ENCODE measurements at places on chromosomes 11 and 22.

- no peak for DNase-seq
Measured at GRCh38 chr11:790721-791564, 1.1 kb upstream of the CEND1 start.

DNA sequence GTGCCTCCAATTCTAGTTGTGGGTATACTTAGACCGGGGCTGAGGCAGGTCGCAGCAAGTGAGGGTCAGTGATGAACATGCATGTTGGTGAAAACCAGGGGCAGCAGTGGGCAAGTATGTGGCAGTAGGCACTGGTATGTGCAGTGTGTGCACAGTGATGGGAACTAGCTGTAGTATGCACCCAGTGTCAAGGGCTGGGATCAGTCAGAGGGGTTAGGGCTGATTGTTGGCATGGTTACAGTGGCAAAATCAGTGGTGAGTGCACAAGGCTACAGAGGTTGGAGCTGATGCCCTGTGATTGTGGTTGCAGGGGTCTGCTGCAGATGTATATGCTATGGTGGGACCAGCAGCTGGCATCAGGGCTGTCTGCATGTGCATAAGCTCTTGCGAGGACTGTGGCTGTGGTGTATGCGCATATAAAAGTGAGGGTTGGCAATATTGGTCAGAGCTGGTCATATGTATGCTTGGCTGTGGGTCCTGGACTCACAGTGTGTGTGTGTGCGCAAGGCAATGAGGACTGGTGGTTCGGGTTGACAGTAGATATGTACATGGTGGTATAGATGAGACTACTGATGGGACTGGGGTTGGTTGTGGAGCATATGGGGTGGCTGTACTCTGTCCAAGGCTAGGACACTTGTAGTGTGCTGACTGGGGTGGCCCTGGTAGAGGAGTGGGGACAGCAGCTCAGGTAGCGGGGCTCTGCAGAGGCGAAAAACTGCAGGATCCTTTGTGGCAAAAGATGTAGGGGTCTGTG lies 33.7 kb upstream of the CHORDC1 start:
- DNase-seq: no peak

DNA sequence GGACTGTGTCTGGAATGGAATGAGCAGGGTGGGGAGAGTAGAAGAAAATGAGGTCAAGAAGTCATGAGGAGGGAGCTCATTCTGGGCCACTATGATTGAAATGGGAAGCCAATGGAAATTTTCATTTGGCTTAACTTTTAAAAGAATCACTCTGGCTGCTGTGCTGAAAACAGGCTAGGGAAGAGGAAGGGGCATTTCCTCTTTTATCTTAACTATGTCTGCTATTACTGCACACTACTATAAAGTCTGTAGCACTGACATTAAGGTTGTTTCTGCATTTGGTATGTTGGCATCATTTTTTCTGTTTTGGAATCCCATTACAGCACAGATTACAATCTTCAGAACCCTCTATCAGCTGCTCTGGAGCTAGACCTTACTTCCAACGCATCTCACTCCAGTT lies 8.2 kb downstream of the PATL1 start:
- DNase-seq: no peak

GRCh38 chr11:110317516-110317932 lies 21.1 kb upstream of the RDX start:
- DNase-seq: peak; percentile 79

GRCh38 chr22:44603767-44604166 lies 98.2 kb upstream of the PRR5 start:
- peak; percentile 25 for DNase-seq

- no peak for DNase-seq
Measured at GRCh38 chr11:2248242-2248641, 22.1 kb downstream of the ASCL2 start.

DNA sequence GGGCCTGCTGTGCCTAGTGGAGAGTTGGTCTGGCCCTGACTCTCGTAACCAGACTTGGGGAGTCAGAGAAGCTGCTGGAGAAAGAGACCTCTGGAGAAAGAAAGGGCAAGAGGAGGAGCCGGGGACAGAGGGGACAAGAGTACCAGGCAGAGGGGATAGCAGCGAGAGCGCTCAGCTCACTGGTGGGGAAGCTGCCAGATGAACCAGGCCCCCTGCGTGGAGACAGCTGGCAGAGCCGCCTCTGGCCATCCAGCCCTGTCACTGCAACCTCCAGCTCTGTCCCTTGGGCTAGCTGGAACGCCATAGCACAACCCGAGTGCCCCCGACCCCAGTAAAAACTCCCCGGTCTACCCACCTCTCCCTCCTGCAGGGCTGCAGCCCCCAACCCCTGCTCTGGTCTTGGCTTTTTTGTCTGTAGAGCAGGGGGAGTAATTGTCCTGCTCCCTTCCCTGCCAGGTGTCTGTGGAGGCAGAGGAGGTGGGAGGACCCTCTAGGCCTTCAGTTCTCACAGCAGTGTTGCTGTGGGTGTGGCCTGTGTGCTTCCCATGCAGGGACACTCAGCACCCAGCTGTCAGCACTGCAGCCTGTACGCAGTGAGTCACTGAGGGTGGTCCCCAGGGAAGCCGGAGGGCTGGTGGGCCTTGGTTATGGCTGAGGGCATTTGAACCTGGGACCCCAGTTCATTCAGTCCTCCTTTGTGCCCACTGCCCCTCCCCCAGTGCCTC lies 4.8 kb upstream of the SUN2 start:
- no peak for DNase-seq

DNA sequence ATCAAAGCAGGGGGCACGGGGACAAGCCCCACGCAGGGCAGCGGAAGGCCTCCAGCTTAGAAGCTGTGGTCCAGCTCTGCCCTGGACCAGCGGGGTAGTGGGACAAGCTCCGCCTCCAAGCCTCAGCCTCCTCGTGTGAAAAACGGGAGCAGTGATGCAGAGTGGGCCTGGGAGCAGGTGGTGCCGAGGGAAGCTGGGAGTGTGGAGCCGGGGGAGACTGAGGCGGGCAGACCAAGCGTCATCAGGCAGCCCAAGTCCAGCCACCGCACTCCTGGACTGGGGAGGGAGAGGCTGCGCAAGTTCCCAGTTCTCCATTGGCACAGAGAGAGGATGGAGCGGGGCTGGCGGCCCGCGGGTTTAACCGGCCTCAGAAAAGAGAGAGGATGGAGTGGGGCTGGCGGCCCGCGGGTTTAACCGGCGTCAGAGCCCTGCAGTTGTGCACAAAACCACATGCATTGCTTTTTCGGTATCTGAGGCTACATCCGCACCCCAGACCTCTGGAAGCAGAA lies 68.1 kb upstream of the PHF21B start:
- DNase-seq: no peak

DNA sequence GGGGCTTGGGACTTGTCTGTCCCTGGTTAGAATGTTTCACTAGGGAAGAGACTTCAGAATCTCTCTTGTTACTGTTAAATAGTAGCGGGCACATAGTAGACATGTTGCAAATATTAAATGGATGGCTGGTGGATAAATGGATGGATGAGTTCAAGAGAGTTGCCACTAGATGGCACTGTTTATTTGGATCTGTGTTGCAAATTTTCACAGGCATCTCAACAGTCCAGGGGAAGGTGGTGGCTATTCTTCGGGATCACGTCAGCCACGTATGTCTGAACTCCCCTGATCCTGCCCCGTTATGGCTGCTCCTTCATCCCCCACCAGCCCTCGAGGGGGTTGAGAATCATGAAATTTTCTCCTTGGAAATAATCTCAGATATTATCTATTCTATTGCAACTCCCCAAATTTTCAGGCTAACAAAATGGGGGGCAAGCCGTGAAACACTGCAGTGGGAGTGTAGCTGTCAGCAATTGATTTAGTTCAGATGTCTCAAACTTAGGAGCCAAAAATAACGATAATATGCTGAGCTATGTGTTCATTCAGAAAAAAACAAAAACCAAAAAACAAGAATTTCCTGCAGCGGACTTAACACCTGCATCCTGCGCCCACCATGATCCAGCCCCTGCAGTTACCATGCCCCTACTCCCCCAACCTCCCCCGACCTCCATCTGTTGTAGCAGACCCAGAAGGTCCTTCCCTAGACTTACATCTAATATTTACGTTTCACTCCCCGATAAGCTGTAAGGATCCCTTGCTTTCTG lies 29.1 kb upstream of the BIRC3 start:
- peak; percentile 65 for DNase-seq

GRCh38 chr22:31569126-31569525 lies 72.8 kb downstream of the SFI1 start:
- no peak for DNase-seq

GRCh38 chr22:45136594-45136993 lies 27.1 kb upstream of the NUP50 start:
- no peak for DNase-seq

DNA sequence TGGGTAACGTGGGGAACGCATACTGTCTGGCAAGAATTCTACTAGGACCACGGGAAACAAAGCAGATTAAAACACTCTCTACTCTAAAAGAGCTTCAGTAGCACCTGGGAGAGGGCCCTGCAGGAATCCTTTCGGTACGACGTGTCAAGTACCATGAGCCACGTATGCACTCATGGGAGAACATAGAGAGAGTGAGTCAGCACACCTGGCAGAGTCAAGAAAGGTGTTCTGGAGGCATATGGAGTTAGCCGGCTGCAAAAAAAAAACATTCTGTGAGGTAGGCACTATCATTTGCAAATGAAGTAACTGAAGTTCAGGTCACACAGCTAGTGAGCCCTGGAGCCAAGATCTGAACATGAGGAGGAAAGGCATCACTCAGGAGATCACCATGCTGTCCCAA lies 71.1 kb upstream of the BID start:
- DNase-seq: peak; percentile 88

DNA sequence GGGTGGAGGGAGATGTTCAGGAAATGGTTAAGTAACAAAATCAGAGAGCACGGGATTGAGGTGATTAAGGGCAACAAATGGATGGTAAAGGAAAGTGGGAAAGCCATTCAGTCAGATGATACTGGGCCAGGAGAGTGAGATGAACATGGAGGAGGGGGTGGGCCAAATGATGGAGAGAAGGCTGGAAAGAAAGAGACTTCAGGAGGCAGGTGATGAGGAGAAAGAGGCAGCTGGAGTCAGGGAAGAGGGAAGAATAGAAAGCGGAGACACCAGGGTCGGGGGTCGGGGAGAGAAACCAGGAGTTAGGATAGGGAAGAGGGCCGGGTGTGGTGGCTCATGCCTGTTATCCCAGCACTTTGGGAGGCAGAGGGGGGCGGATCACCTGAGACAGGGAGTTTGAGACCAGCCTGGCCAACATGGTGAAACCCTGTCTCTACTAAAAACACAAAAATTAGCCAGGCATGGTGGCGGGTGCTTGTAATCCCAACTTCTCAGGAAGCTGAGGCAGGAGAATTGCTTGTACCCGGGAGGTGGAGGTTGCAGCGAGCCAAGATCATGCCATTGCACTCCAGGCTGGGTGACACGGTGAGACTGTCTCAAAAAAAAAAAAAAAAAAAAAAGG lies 4.7 kb upstream of the KDM2A start:
- DNase-seq: no peak

- DNase-seq: no peak
Measured at GRCh38 chr11:70092959-70093715, 15.0 kb downstream of the ANO1 start.

GRCh38 chr11:60905551-60906113 lies 753 bp downstream of the PRPF19 start:
- peak; percentile 45 for DNase-seq

- no peak for DNase-seq
Measured at GRCh38 chr22:26903030-26903856, 245.9 kb downstream of the MIAT start.

- no peak for DNase-seq
Measured at GRCh38 chr22:23915290-23915689, 21.1 kb downstream of the MIF start.

GRCh38 chr11:117437041-117437790 lies 109.6 kb downstream of the CEP164 start:
- DNase-seq: no peak

DNA sequence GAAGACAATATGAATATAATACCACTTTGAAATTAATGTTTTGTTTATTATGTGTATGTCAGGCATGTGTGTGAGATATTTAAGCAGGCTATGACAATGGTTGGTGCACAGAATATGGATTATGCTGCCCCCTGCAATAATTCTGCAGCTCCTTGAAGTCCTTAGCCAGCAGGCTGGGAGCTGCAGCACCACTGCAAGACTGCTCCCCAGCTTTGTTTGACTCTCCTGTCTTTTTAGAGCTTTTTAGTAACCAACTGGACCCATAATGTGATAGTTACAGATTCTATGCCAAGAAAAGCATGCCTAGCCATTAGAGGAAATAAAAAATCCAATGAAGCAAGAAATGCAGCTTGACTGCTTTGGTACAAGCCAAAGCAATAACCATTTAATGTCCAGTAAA lies 535.1 kb downstream of the TMEM135 start:
- no peak for DNase-seq

- DNase-seq: no peak
Measured at GRCh38 chr22:37254867-37255233, 10.8 kb upstream of the RAC2 start.

GRCh38 chr11:34395916-34396550 lies 38.2 kb upstream of the ABTB2 start:
- DNase-seq: no peak

DNA sequence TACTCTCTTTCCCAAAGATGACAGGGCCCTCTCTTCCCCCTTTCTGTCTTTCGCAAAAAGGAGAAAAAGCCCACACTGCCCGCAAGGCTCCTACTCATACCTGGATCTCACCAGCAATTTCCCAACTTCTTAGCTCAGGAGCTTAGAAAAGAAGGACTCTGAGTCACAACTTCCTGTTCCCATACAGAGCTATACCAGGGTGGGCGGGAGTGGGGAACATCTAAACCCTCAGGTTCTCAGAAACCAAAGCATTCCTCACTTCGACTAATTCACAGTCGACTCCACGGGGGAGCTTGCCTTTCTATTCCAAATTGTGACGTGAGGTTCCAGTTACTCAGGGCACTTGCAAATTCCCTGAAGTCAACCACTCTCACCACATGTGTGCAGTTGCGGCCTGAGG lies 61.9 kb downstream of the MTNR1B start:
- DNase-seq: peak; percentile 31

DNA sequence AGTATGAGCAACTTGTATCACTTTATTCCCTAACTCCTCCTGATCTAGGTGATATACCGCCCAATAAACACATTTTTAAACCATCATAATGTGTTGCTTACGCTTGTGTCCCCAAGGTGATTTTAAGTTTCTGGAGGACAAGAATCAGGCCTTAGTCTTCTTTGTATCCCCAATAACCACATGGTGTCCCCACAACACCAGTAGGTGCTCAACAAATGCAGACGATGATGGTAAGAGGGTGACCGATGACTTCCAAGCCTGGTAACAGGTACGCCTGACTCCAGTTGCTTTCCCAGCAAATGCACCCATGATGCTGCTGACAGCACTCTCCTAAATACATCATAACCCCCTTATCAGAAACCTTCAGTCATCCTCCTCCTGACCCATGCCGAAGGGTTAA lies 64.2 kb downstream of the EFCAB6 start:
- DNase-seq: no peak

GRCh38 chr11:108536783-108537182 lies 38.6 kb upstream of the POGLUT3 start:
- DNase-seq: peak; percentile 2

DNA sequence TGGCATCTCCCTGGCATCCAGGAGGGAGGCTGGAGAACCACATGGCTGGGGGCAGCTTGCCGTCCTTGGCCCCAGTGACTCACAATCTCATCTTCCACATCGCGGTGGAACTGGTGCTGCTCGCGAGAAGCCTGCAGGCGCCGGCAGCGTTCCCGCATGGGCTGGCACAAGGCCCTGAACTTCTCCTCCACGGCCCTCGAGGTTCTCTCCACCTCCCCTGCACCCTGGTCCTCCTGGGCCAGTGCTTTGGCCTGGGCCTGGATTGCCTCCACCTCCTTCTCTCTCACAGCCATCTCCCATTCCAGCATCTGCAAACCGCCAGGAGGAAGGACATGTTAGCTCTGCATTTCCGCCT lies 16.3 kb upstream of the RBM4B start:
- no peak for DNase-seq

- no peak for DNase-seq
Measured at GRCh38 chr11:96254087-96254486, 88.9 kb downstream of the MAML2 start.

- DNase-seq: no peak
Measured at GRCh38 chr22:48244388-48245195, 1482.1 kb downstream of the TBC1D22A start.

Measured in trophoblast cell (in vitro differentiated cells and primary cell).